ENCODE measurements at places on chromosomes 6 and 20. TPM values are rescaled to one million over a fixed set of nuclear protein-coding genes. Genes with fewer than 3 reads are reported as not detected.

The APCDD1L gene
- not detected for total RNA-seq

The SERINC1 gene
- 63.1 TPM for total RNA-seq

The TMEM200A gene
- total RNA-seq: 3.1 TPM

- no peak for DNase-seq
These were observed 435.3 kb downstream of the CD83 start for GRCh38 chr6:14552891-14553290.

GRCh38 chr6:9360881-9361280 is 925.5 kb upstream of the SLC35B3 start:
- DNase-seq: no peak

DNA sequence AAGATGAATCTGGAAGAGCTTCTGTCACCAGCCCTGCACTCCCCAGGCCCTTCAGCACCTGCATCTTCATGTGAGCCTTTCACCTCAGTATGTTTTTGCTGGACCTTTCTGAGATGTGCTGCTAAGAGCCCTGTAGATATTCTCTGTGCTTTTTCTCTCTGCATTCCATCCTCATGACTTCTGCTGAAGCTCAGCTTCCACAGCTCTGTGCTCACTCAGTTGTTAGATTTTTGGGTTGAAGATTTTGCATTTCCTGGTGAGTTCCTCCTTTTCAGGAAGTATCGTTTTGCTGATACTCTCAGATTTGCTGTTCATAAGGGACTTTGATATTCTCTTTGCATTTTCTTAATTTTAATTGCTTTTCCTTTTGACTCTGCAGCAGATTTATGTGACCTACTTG is 18.3 kb downstream of the KIAA1586 start:
- DNase-seq: no peak

- DNase-seq: no peak
These were observed 130.7 kb downstream of the DLL1 start for GRCh38 chr6:170160031-170160627.

DNA sequence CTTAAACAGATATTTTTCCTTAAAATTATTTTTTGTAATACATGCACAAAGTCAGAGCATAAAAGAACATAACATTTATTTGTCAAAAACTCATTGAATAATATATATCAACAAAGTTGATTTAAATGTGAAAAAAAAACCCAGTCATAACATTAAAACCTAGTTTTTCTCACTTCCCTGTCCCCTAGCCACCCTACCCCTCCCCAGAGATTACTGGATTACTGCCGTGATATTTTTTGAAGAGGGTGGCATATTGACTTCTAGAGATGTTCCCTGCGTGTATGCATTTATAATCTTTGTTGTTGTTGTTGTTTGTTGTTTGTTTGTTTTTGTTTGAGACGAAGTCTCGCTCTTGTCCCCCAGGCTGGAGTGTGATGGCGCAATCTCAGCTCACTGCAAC is 52.4 kb upstream of the ARMC2 start:
- no peak for DNase-seq

DNA sequence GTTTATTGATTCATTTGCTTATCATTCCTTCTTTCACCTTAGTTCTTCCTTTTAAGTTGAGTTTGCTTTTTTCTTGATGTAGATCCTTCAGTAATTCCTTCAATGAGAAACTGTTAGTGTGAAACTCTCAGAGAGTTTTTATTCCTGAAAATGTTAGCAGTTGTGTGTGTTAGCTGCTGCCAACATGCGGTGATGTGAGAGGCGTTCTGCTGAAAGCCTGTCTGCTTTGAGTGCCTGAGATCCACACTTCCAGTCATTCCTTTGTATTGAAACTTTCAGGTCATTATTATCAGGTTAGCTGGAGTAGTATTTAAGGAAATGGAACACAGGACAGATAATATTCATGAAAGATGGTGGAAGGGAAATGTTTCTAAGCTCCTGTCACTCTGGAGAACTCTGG is 70.0 kb upstream of the SUPT3H start:
- no peak for DNase-seq

- DNase-seq: no peak
These were observed 53.5 kb upstream of the NXT1 start for GRCh38 chr20:23296841-23297701.

DNA sequence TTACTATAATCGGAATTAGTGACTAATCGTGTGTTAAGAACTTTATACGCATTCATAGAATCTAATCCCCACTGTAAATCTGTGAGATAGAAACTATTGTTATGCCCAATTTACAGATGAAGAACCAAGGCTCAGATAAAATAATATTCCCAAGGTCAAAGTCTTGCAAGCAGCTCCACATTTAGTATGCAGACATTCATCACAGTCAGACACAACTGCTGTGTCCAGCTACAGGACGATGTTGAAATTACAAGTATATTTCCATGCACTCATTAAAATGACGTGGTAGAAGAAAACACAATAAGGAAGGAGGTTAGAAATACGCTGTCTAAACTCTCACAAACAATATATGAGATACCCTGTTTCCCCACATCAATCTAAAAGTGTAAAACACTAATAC is 82.5 kb downstream of the PREX1 start:
- DNase-seq: no peak

DNA sequence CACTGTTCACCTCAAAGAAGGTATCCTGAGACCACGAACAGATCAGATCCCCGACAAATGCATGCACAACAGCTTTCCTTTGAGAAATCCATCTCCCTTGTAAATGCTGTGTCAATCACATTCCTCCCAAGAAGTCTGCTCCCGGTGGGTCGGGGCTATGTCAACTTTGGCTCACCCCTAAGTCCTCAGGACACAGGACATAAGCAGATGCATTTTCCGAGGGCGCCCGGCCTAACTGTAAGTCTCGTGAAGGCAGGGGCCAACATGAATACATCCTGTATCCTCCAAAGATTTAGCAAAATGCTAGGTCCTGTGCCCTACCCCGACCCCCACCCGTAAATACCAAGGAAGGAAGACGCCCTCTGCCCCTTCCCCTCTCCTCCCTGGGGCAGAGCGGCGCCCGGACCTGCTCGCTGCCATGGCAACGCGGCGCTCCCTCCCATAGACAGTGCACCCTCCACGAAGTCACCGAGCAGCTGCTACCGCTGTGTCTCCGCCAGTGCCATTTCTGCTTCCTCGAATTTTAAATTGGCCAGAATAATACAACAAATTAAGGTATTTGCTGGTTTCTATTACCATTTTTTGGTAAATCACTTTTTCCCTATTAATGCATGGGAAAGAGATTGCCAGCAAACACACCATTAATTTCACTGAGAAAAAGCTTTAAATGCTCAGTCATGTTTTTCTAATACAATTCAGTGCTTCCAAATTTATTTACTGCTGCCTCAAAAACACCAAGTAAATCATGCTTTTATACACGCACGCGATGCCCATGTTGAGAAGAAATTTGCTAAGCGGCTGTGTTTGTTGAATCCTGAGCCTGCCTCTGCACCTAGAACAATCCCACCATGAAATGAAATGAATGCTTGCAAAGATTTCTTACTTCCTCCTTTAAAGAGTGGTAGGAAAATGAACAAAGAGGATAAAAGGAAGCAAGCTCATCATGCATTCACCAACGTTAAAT is 100.6 kb downstream of the PCSK2 start:
- no peak for DNase-seq

GRCh38 chr6:142918339-142919042 is 26.5 kb downstream of the HIVEP2 start:
- DNase-seq: no peak

DNA sequence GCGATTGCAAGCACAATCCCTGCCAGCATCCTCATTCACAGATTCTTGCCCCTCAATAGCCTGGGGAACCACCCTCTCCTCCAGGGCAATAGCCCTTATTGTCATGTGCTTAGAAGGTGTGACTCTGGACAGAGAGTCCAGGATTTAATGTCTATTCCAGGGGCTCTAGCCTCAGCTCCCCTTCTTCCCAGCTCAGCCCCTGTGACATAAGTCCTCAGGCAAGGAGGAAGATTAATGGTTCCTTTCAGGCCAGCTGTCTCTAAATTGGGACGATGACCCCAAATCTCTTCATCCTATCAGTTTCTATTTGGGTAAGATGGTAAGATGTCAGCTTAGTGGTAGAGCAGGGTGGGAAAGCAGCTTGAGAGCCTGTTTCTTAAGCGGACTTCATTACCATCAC is 8.1 kb downstream of the LRFN2 start:
- DNase-seq: no peak

- no peak for DNase-seq
These were observed 120.8 kb upstream of the LGSN start for GRCh38 chr6:63440594-63440993.

DNA sequence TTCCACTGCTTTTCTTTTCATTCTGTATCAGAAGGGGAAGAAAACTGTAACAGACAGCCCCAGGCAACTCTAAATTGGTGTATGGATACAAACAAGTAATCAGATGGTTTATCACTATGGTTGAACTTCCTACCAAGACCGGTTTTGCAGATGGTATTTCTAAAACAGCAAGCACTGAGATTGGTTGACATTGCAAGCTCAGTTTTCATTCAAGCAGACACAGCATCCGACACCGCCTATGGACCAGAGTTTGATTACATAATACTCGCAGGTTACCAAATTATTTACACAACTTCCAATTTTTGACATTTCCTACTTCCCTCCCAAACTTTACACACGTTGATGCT is 209.9 kb downstream of the ALDH8A1 start:
- no peak for DNase-seq

GRCh38 chr6:80094017-80094416 is 12.5 kb upstream of the BCKDHB start:
- peak; percentile 16 for DNase-seq

GRCh38 chr6:118353564-118353963 is 194.5 kb upstream of the PLN start:
- no peak for DNase-seq
